T-helper 17 cell (primary cell): ENCODE measurements at places on chromosomes 16 and 17.

DNA sequence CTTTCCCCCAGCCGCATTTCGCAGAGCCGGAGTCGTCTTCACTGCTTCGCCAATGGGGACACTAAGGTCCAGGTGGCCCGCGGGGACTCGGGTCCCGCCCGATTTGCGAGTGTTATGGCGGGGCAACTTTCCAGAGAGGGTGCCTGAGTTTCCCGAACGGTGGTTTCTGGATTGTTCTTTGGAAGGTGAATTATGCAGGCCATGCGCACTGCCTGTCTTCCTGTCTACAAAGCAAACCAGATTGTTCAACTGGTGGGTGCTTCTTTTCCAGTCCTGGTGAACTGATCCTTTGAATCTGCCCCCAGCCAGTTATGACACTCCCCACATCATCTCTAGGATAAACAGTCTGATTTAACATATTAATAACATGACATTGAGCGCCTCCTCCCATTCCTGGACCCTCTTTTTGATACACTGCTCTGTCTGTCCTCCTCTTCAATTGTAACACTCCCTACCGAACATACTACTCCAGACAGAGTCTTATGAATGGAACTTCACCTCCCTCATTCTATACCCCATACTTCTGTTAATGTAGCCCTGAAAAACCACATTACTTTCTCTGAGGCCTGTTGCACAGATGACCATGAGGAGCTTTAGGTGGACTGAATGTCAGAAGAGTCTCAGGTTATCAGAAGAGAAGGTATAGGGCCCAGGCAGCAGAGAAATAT is 159.0 kb downstream of the RAB11FIP4 start:
- no peak for DNase-seq

DNA sequence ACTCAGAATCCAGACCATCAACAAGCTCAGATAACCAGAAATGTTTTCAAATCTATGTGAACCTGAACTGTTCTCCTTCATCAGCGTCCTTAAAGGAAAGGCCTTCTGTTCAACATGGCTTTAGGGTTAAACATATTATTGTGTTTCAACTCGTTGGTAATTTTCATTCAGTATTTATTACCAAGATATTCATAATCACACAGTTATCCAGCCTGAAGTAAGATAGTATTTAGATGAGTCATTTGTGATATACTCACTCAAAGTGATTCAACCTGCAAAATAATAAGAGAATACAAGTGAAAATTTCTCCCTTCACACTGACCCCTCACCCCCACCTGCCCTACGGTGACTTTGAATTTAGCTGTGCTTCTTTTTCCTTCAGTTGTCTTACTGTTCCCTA is 3.0 kb downstream of the CYLD start:
- no peak for DNase-seq

DNA sequence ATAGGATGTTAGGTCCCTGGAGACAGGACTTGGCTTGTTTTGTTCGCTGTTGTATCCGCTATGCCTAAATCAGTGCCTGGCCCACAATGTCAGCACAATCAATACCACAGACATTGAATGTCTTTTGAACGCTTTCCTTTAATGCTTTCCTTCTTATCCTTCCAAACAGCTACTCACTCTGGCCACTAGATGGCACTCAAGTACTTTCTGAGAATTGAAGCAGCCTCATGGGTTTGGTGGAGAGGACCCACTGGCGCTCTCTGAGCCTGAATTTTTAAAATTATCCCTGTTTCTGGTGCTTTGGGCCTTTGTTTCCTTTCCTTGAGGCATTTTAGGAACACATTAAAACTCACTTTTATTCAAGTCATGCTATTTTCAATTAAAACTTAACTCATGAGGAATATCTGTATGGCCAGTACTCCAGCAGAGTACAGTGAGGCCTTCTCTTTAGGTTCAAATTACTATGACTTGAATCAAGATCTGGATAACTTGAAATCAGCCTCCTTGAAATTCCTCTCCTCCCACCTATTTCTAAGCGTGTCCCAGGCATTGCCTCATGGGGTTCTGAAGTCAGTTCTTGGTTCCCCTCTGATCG is 3.2 kb upstream of the NLRP1 start:
- no peak for DNase-seq

DNA sequence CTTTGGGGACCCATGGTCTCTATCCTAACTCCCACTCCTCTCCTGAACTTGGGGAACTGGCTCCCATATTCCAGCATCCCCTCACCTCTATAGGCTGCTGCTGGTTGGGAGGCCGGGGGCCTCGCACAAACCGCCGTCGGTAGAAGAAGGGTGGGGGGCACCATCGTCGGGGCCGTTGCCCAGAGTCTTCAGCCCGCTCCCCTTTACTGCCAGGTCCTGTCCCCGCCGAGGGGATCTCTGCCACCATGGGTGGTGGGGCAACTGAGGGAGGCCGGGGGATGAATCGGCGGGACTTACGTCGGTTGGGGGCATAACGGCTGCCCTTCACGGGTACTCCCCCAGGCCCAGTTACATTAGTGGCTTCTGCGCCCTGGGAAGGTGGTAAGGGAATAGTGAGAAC is 4.3 kb downstream of the YBX2 start:
- no peak for DNase-seq

GRCh38 chr17:17019891-17020456 is 22.3 kb upstream of the MPRIP start:
- DNase-seq, result no peak

GRCh38 chr17:1094591-1094990 is 85.2 kb downstream of the ABR start:
- no peak for DNase-seq

DNA sequence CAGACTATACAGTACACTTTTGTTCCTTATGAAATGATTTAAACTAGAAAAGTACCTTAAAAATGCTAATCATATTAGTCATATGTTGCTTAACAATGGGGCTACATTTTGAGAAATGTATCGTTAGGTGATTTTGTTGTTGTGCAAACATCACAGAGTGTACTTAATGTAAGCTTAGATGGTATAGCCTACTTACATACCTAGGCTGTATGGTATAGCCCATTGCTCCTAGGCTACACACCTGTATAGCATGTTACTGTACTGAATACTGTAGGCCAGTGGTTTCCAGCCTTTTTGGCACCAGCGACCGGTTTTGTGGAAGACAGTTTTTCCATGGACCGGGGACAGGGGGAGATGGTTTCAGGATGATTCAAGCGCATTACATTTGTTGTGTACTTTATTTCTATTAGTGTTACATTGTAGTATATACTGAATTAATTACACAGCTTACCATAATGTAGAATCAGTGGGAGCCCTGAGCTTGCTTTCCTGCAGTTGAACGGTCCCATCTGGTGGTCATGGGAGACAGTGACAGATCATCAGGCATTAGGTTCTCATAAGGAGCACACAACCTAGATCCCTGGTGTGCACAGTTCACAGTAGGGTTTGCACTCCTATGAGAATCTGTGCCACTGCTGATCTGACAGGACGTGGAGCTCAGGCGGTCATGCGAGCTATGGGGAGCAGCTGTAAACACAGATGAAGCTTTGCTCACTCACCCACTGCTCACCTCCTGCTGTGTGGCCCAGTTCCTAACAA is 35.0 kb upstream of the MRC2 start:
- no peak for DNase-seq

DNA sequence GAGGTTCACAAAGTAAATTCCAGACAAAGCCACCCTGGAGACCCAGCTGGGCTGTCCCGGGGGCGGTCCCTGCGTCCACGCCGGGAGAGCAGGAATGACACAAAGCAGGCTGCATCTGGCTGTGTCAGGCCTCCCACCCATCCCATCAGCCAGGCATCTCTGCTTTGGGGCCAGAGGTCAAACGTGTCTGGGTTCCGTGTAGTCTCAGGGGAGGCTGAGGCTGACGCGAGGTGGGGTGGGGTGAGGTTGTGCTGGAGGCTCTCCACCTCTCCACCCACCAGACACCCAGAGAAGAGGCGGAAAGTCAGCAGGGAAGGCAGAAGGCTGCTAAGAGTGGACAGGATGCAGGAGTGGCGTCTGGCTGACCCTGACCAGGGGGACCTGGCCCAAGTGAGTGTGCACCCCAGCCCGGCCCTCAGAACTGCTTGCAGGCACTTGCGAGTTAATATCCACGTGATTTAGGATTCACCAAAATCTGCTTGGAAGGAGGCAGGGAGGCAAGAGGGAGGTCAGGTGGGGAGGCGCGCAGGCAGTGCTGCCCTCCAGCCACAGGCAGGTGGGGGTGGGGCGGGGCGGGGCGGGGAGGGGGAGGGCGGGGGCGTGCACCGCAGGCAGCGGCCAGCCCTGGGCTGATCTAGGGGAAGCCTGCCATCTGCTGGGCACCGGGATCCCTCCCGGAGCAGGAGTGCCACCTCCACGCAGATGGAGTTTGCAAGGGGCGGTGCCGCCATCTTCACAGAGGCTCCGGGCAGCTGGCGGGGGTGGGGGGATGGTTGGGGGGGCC is 44.3 kb downstream of the TBC1D16 start:
- DNase-seq, result peak; percentile 79

DNA sequence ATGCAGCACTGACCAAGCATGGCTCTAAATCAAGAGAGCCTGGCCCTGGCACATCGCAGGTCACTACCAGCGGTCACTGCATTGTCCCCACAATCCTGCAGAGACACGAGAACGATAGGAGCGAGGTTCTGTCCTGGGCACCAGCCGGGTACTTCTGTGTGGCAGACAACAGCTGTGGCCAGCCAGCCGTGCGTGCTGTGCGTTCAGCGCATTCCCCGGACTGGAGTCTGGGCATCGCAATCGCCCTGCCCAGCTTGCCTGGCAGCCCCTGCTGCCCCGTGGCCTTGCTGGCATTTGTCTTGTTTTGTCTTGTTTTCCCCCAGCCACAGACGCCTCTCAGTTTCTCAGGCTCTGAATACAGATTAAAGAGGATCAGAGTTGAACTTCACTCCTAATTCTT is 33.9 kb downstream of the COTL1 start:
- no peak for DNase-seq

- no peak for DNase-seq
Measured at GRCh38 chr17:66347661-66348514, 45.5 kb downstream of the PRKCA start.

- DNase-seq, result no peak
Measured at GRCh38 chr16:983044-984030, 1.8 kb downstream of the SOX8 start.

- DNase-seq, result no peak
Measured at GRCh38 chr16:22625967-22626366, 115.3 kb downstream of the NPIPB5 start.

- DNase-seq, result no peak
Measured at GRCh38 chr16:49459953-49460735, 86.5 kb downstream of the C16orf78 start.

- no peak for DNase-seq
Measured at GRCh38 chr17:74271901-74272561, 2.0 kb upstream of the DNAI2 start.

GRCh38 chr17:48995974-48996721 is 1.0 kb upstream of the IGF2BP1 start:
- DNase-seq, result no peak

GRCh38 chr17:82030470-82031302 is 792 bp upstream of the RAC3 start:
- peak; percentile 71 for DNase-seq

DNA sequence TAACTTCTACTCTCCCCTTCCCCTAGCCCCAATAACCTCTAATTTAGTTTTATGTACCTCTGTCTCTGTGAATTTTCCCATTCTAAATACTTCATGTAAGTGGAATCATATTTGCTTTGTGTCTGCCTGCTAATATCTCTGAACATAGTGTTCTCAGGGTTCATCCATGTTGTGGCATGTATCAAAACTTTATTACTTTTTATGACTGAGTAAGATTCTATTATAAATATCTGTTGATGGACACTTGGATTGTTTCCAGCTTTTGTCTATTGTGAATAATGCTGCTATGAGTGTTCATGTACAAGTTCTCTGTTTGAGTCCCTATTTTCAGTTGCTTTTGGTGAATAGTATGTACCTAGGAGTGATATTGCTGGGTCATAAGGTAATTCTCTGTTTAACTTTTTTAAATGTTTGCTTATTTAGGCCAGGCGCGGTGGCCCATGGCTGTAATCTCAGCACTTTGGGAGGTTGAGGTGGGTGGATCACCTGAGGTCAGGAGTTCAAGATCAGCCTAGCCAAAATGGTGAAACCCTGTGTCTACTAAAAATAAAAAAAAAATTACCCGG is 92.8 kb downstream of the CHD9 start:
- no peak for DNase-seq

DNA sequence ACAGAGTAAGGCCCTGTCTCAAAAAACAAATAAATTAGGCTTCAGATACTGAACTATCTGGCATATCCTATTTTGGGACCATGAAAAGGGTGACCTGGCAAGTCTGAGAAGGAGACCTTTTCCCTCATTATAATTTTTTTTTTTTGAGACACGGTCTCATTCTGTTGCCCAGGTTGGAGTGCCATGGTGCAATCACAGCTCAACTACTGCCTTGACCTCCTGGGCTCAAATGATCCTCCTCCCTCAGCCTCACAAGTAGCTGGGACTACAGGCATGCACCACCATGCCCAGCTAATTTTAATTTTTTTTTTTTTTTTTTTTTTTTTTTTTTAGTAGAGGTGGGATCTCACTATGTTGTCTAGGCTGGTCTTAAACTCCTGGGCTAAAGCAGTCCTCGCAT is 37.3 kb downstream of the PLCG2 start:
- no peak for DNase-seq

DNA sequence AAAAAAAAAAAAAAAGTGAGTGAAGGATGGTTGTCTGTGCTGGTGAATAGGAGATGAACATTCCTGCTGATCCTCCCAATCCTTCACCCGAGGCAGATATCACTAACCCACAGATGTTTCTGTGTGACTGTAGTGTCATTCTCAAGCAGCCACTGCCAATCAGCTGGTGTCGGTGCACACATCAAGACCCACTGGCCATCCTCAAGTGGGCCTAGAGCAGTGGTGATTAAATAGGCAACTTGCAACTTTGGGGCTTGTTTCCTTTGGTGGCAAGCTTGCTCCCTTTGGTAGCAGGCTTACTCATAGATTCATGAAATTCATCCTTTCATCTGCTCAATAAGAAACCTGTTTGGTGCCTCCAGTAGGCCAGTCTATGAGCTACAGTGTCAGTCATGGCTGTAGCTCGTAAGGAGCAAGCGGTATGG is 51.1 kb upstream of the LGALS9 start:
- DNase-seq, result no peak

DNA sequence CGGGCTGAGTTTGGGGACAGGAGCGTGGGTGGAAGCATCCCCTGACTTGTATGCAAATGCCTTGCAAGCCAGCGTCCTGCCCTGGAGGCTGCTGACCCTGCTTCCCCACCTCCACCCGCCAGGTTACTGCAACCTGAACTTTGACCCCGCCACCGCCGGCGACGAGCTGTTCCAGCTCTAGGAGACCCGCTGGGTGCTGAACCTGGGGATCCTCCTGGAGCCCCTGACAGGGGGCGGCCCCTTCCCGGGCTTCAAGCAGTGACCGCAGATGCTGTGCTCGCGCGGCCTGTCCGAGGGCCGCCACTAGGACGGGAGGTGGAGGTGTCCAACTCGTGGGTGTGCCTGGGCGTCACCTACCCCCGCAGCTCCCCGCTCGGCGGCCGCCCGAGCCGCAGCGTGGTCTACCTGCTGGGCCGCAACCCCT is 10.7 kb upstream of the SLC16A5 start:
- DNase-seq, result no peak

- DNase-seq, result no peak
Measured at GRCh38 chr16:13314633-13315032, 413.2 kb downstream of the SHISA9 start.
